ENCODE measurements at places on chromosomes 3 and 15. TPM values are rescaled to one million over a fixed set of nuclear protein-coding genes. Genes with fewer than 3 reads are reported as not detected.

GPR62 gene
- not detected for total RNA-seq

CKMT1B gene
- total RNA-seq, result 50.7 TPM

SIAH2 gene
- total RNA-seq, result 44.8 TPM

TMEM207 gene
- total RNA-seq, result not detected

OIP5 gene
- total RNA-seq, result 6.4 TPM

KATNBL1 gene
- 50.3 TPM for total RNA-seq

STRIT1 gene
- total RNA-seq, result not detected

IQCH gene
- total RNA-seq, result 1.4 TPM

ZMYND10 gene
- 0.64 TPM for total RNA-seq

GOLGA8T gene
- not detected for total RNA-seq

THRB gene
- 4.7 TPM for total RNA-seq

PIERCE2 gene
- not detected for total RNA-seq

FNDC3B gene
- 19.9 TPM for total RNA-seq

FOXB1 gene
- total RNA-seq, result not detected

DNAH12 gene
- 0.08 TPM for total RNA-seq

CCDC13 gene
- not detected for total RNA-seq

SLC28A1 gene
- total RNA-seq, result not detected

SENP8 gene
- total RNA-seq, result 1.8 TPM

SLC51A gene
- not detected for total RNA-seq

GCNT3 gene
- total RNA-seq, result 11.4 TPM

KCNH8 gene
- 0.08 TPM for total RNA-seq

TICRR gene
- total RNA-seq, result 17.0 TPM

KBTBD13 gene
- not detected for total RNA-seq

STRA6 gene
- 1.5 TPM for total RNA-seq

SCN11A gene
- total RNA-seq, result 0.04 TPM

GNAT1 gene
- 0.08 TPM for total RNA-seq

IRAK2 gene
- 6.0 TPM for total RNA-seq

MEX3B gene
- 0.48 TPM for total RNA-seq

CDCP1 gene
- 85.6 TPM for total RNA-seq

GATM gene
- total RNA-seq, result 11.3 TPM

EIF3J gene
- total RNA-seq, result 64.7 TPM

CACNA2D3 gene
- total RNA-seq, result 7.0 TPM

C15orf39 gene
- total RNA-seq, result 23.1 TPM

NANOGP8 gene
- 0.44 TPM for total RNA-seq

CNOT10 gene
- 25.7 TPM for total RNA-seq
